ENCODE measurements at places on chromosomes 7 and 10.

- DNase-seq = no peak
Measured at GRCh38 chr10:44995581-44995913, 5.2 kb upstream of the ZNF22 start.

- DNase-seq = no peak
Measured at GRCh38 chr10:131743190-131744151, 157.3 kb upstream of the PPP2R2D start.

- DNase-seq = no peak
Measured at GRCh38 chr10:115514895-115515294, 421.7 kb downstream of the ATRNL1 start.

- DNase-seq = no peak
Measured at GRCh38 chr7:22146961-22147512, 201.3 kb upstream of the CDCA7L start.

- no peak for DNase-seq
Measured at GRCh38 chr10:118851062-118852035, 96.6 kb upstream of the CACUL1 start.

GRCh38 chr7:126803060-126803665, 449.6 kb downstream of the GRM8 start:
- peak; percentile 15 for DNase-seq

DNA sequence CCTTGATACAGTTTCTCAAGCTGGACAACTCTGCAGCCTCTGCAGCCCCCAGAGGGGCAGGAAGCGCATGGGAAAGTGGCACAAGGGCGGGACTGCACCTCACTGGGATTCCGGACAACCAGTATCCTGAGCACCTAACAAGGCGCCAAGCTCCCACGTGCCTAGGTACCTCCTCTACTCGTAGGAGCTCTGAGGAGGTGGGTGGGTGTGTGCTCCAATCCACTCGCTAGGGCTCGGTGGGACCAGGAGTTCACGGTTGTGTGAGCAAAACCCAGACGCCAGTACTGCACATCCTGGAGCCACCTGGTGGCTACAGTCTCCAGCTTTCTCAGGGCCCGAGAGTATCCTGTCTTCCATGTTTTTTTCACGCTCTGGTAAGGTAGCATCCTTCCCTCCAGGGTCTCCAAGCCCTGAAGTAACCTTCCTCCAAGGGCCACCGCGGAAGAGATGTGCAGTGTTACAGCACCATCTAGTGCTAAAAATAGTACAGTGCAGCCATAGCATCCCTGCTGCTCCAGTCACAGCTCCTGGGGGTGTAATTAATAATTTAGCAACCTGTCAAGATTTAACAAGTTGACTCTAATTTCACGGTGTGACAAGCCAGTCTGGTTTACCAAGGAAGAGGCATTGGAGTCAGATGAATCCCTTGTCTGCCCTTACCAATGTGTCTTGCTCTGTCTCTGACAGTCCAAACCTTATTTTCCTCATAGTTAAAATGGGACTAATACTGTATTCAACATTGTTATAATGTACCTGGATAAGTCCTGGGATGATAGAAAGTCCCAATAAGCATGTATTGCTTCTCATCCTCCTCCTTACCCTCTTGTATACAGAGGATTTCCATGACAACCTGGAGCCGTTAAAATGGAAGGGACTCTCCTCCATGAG, 70.4 kb downstream of the HERPUD2 start:
- peak; percentile 29 for DNase-seq

- no peak for DNase-seq
Measured at GRCh38 chr10:133090654-133091053, 2.9 kb downstream of the ADGRA1 start.

DNA sequence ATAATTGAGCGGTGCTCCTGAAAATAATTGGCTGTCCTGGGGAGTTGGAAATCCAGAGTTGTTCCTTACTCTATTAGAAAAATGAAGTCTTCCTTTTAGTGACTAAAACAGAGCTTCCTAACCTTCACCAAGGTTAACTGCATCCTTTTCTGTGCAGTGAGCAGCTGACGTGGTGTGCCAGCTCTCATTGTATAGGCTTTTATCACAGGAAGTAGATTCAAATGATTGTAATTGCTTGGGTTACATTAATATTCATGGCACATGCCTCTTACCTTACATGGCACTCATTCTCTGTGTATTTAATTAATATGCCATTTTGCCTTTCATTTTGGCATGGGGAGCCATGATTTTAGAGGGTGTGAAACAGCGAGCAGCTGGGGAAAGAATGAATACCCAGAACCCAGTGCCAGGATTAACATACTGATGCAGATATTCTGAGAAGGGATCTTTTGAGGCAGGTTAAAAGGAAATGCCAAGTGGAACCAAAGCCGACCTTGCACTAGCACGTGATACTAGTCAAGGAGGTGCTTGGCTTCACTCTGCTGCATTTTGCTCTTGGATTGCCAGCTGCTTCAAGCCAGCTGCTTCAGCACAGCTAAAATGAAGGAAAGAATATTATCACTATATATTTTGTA, 115.3 kb downstream of the ST7 start:
- DNase-seq = no peak

- DNase-seq = no peak
Measured at GRCh38 chr7:127949769-127950222, 81.4 kb downstream of the LRRC4 start.

- no peak for DNase-seq
Measured at GRCh38 chr10:86970982-86971231, 2.6 kb downstream of the ADIRF start.

DNA sequence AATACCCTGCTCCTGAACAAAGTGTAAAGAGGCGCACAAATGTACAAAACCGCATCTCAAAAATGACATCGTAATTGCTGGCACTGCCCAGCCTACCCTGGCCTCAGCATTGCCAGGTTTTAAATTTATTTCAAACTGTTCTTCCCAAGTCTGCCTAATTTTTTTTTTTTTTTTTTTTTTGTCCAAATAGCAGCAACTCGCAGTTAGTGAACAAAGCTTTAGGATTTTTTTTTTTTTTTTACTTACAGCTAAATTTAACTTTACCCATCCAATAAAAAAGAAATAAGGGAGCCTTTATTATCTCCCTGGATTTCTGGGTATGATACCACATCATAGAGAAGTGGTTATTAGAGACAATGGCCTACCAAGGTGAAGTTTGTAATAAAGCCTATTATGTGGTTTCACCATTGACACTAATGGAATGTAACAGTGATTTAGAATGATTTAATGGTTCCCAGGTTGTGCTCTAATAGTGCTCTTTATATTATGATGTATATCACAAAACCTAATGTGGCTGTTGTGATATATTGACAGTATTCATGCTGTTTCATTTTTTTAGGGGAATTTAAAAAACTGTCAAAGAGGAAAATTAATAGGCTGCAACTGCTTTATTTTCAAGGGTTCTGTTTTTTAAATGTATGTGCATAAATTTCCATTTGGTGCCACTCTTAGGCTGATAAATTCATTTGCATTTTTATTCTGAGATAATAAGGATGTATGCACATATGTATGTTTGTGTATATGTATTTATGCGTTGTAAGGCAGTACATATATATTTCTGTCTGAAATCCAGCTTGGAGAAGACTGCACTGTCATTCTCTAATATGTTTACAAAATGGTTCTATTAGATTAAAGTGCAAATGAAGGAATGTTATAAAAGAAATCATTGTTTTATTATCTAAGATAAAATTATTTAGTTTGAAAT, 309.0 kb downstream of the TFEC start:
- DNase-seq = no peak

- no peak for DNase-seq
Measured at GRCh38 chr10:63497321-63497720, 23.9 kb upstream of the REEP3 start.

- DNase-seq = no peak
Measured at GRCh38 chr7:123941391-123942180, 16.5 kb downstream of the SPAM1 start.

GRCh38 chr7:18780938-18781337, 285.4 kb downstream of the HDAC9 start:
- DNase-seq = no peak

GRCh38 chr7:5234852-5235831, 45.1 kb downstream of the WIPI2 start:
- DNase-seq = no peak
